Smooth muscle cell of bladder (primary cell): ENCODE measurements at places on chromosomes 5 and 9. TPM values are rescaled to one million over a fixed set of nuclear protein-coding genes. Genes with fewer than 3 reads are reported as not detected.

IQGAP2 gene
- total RNA-seq, result 14.2 and 24.0 TPM in 2 replicates

NFIB gene
- 9.7 and 13.6 TPM in 2 replicates for total RNA-seq

STRBP gene
- total RNA-seq, result 2.4 and 3.6 TPM in 2 replicates

FBLL1 gene
- total RNA-seq, result 0.28 and 0.74 TPM in 2 replicates

PLPPR1 gene
- total RNA-seq, result not detected in 2 replicates

C9orf153 gene
- total RNA-seq, result 0.18 and 0.43 TPM in 2 replicates

EDIL3 gene
- 12.4 and 18.2 TPM in 2 replicates for total RNA-seq

CARTPT gene
- not detected in 2 replicates for total RNA-seq

DDX46 gene
- 14.8 and 14.9 TPM in 2 replicates for total RNA-seq

ENTREP1 gene
- not detected in 2 replicates for total RNA-seq

INSL4 gene
- not detected in 2 replicates for total RNA-seq

CTNND2 gene
- total RNA-seq, result not detected in 2 replicates

IRF1 gene
- 12.3 and 13.8 TPM in 2 replicates for total RNA-seq

ZBED3 gene
- total RNA-seq, result 0.28 and 0.57 TPM in 2 replicates

ADAMTS12 gene
- total RNA-seq, result 29.9 and 34.2 TPM in 2 replicates

PCA3 gene
- not detected in 2 replicates for total RNA-seq

POU5F2 gene
- 0.55 and 0.57 TPM in 2 replicates for total RNA-seq

SOHLH1 gene
- not detected in 2 replicates for total RNA-seq

BTNL3 gene
- total RNA-seq, result not detected in 2 replicates

ANKRD20A1 gene
- under 0.01 and 0.14 TPM in 2 replicates for total RNA-seq

WDR38 gene
- total RNA-seq, result not detected in 2 replicates

FAM78A gene
- 0.43 and 0.55 TPM in 2 replicates for total RNA-seq

GRM6 gene
- not detected in 2 replicates for total RNA-seq

OTULINL gene
- 0.09 and 0.14 TPM in 2 replicates for total RNA-seq

LCP2 gene
- total RNA-seq, result not detected in 2 replicates

AQP7 gene
- total RNA-seq, result 0.09 and 0.14 TPM in 2 replicates

PDZD2 gene
- 0.43 and 0.46 TPM in 2 replicates for total RNA-seq

TNFSF8 gene
- not detected in 2 replicates for total RNA-seq

HOMER1 gene
- total RNA-seq, result 12.8 and 19.3 TPM in 2 replicates

ZNF658 gene
- total RNA-seq, result 4.0 and 4.9 TPM in 2 replicates

CRAT gene
- 31.7 and 35.3 TPM in 2 replicates for total RNA-seq

IL9 gene
- total RNA-seq, result not detected in 2 replicates

PCDHB5 gene
- 0.57 and 1.4 TPM in 2 replicates for total RNA-seq

COMMD10 gene
- total RNA-seq, result 24.9 and 26.5 TPM in 2 replicates

ASS1 gene
- total RNA-seq, result 329 and 331 TPM in 2 replicates

COL5A1 gene
- total RNA-seq, result 247 and 350 TPM in 2 replicates

LRRC19 gene
- not detected in 2 replicates for total RNA-seq

KIF2A gene
- 37.7 and 42.1 TPM in 2 replicates for total RNA-seq

SPINK6 gene
- total RNA-seq, result 3.1 and 15.6 TPM in 2 replicates

SLC36A3 gene
- not detected in 2 replicates for total RNA-seq

SYK gene
- under 0.01 TPM in 2 replicates for total RNA-seq

CYSRT1 gene
- total RNA-seq, result 0.18 and 0.57 TPM in 2 replicates

GNA14 gene
- total RNA-seq, result 0.57 and 1.4 TPM in 2 replicates

OR1K1 gene
- total RNA-seq, result not detected in 2 replicates

SLC36A2 gene
- total RNA-seq, result not detected in 2 replicates

NRARP gene
- 0.09 and 0.14 TPM in 2 replicates for total RNA-seq

PITX1 gene
- 88.2 and 208 TPM in 2 replicates for total RNA-seq

TMEM215 gene
- not detected in 2 replicates for total RNA-seq

PDCD1LG2 gene
- total RNA-seq, result 2.6 and 3.2 TPM in 2 replicates

C1QTNF2 gene
- 0.28 and 0.37 TPM in 2 replicates for total RNA-seq
